ENCODE measurements at places on chromosomes 5 and 9. TPM values are rescaled to one million over a fixed set of nuclear protein-coding genes. Genes with fewer than 3 reads are reported as not detected.

- no peak for DNase-seq
Observed at GRCh38 chr5:87899208-87899661, 369.4 kb downstream of the TMEM161B start.

DNA sequence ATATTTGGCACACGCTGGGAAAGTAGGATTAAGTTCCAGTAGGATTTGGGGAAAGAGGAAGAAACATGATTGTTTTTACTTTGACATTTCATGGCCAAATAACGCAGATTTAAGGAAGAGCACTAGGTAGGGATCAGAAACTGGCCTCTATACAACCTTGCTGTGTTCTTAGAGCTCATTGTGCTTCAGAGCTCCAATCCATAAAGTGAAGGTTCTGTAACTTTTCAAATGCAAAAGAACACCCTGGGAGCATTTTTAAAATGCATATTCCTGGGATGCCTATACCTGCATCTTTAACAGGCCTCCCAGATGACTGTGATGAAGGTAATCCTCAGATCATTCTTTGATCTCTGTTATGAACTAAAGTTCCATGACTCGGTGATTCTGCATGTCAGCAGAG lies 77.1 kb downstream of the YIPF5 start:
- no peak for DNase-seq

DNA sequence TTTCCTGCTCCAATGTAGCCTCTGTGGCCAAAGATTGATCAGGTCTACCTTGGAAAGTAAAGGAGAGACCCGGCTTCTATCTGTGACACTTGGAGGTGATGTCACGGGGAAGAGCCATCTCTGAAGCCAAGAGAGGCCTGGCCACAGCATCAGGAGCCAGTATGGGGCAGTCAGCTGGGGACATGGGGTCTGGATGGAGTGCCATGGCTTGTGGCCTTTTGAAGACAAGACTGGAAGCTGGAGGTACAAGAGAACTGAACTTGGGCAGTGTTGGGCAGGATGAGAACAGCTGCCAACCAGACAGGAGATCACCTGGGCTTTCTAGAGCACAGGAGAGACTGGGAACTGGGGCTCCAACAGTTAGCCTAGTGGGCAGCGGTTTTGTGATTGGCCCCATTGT lies 190.7 kb downstream of the TENT4A start:
- no peak for DNase-seq

DNA sequence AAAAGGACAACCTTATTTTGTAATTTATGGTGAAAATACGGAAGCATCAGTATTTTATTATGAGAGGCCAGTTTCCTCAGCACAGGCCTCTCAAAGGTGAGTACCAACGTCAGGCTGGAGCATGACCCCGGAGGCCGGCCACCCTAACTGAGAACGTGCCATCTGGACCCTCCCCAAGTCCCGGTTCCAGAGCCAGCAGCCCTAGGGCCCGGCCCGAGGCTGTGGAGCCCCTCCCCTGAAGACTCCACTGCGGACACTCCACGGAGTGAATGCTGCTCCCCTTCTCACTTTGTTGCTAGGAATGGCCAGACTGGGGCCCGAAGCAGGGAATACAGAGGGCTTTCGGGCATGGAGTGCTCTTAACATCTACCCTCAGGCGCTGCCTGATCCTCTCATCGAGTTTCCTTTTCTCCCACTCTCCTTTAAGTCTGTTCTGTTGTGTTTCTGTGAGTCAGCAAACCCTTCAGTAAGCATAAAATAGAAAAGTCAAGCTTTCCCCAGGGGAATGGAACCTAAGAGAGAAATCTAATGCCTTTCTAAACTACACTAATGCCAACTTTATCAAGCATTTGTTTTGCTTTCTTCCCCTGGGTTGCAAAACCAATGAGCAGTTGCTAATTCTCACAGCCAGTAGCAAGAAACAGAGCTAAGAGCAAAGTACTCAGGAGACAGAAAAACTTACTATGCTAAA lies 4.5 kb downstream of the BRD9 start:
- DNase-seq: no peak

GRCh38 chr9:127540664-127541041 lies 71.4 kb upstream of the STXBP1 start:
- no peak for DNase-seq

GRCh38 chr5:31726952-31727351 lies 88.0 kb downstream of the PDZD2 start:
- no peak for DNase-seq

- DNase-seq: no peak
Observed at GRCh38 chr9:137515338-137515724, 34.9 kb downstream of the PNPLA7 start.

DNA sequence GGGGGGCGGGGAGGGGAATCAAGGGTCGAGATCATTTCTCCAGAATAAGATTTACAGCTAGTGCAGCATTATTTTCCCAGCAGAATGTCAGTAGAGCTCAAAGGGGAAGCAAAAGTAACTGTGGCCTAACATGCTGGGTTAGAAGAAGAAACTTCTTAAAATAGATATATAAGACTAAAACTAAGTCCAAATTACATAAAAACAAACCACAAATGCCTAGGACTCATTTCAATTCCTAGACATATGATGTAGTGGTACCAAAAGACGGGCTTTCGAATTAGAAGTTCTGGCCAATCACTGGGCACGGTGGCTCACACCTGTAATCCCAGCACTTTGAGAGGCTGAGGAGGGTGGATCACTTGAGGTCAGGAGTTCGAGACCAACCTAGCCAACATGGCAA lies 20.8 kb upstream of the MELK start:
- DNase-seq: no peak

- DNase-seq: peak; percentile 0
Observed at GRCh38 chr9:93911136-93911745, 43.9 kb downstream of the BARX1 start.

- DNase-seq: no peak
Observed at GRCh38 chr9:68978066-68978465, 35.8 kb downstream of the PRKACG start.

- DNase-seq: no peak
Observed at GRCh38 chr5:173236531-173237142, 1.6 kb upstream of the NKX2-5 start.

DNA sequence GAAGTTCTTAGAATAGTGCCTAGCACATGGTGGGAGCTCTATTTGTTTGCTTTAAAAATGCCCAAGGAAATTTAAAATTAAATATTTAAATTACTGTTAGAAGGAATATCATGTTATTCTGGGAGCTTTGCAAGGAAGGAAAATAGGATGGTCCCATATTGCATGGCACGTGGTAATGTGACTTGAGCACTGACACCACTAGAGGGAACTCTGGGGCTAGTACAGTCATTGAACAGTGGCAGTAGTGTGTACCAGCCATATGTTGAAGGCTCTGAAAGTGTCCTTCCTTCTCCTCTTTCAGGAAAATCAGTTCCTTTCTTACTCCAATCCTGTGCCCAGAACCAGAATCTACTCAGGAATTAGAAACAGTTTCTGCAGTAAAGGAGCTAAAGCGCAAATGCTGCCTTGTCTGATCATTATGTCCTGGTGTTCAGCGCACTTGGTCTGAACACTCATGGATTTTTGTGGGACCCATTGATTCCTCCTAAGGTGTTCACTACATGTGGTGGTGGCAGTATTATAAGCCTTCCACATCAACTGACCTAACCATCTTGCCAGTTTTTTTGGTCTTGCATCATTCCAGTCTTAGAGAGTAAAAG lies 54.1 kb downstream of the GDA start:
- DNase-seq: no peak

GRCh38 chr9:131585375-131585774 lies 40.1 kb downstream of the PRRT1B start:
- DNase-seq: no peak

DNA sequence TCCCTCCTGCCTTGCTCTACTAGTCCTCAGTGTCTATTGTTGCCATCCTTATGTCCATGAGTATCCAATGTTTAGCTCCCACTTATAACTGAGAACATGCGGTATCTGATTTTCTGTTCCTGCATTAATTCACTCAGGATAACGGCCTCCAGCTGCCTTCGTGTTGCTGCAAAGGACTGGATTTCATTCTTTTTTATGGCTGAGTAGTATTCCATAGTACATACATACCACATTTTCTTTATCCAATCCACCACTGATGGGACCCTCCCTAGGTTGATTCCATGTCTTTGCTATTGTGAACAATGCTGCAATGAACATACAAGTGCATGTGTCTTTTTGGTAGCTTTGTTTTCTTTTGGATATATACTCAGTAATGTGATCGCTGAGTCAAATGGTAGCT lies 50.4 kb downstream of the FNIP1 start:
- no peak for DNase-seq

GRCh38 chr9:137764981-137765380 lies 112.6 kb upstream of the CACNA1B start:
- DNase-seq: no peak

GRCh38 chr9:114515528-114515927 lies 10.3 kb upstream of the WHRN start:
- no peak for DNase-seq

- DNase-seq: no peak
Observed at GRCh38 chr9:84463272-84463671, 122.7 kb upstream of the SLC28A3 start.

GRCh38 chr5:167871091-167871490 lies 420.4 kb upstream of the WWC1 start:
- no peak for DNase-seq

- no peak for DNase-seq
Observed at GRCh38 chr5:62354028-62354874, 48.2 kb downstream of the KIF2A start.

DNA sequence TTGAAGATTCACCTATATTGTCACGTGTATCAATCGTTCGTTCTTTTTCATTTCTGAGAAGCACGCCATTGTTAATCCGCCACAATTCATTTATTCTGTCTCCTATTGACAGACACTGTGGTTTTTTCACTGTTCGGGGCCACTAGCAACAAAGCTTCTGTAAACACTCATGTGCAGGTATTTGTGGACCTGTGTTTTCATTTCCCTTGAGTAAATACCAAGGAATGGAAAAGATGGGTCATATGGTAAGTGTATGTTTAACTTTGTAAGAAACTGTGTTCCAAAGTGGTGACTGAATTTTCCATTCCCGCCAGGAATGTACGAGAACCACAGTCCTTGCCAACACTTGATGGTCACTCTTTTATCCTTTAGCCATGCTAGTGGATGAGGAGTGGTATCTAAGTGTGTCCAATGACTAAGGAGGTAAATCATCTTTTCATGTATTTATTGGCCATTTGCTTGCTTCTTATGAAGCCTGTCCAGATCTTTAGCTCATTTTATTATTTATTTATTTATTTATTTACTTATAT lies 10.7 kb downstream of the ABO start:
- no peak for DNase-seq

DNA sequence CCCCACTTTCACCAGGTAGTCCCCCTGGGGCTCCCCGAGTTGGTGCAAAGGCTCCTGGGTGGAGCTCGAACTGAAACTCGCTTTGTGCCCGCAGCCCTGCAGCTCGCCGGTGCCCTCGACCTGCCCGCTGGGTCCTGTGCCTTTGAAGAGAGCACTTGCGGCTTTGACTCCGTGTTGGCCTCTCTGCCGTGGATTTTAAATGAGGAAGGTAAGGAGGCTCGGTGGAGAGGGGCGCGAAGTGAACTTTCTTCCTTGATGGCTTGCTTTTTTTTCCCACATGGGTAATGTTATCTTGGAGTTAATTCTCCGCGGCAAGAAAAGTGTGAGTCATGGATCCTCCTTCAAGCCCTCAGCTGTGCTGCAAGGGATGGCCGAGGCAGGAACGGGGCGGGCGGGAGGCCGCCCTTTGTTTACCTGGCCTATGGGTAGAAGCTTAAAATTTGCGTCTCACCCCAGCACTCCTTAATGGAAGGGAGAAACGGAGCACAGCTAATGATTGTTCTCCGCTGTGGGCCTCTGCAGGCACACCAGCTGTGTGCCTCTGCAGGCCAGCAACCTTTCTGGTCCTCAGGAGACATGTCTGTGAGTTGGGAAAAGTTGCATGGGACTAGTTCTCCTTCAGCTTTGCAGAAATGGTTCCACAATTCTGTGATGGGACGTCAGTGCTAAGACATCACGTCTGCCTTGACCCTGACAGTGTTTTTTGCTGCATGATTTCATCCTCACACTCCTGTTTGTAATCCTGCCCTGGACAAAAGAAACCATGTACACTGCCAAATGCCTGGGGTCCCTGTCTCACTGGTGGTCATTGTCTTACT lies 1.1 kb downstream of the MAMDC2 start:
- peak; percentile 51 for DNase-seq

DNA sequence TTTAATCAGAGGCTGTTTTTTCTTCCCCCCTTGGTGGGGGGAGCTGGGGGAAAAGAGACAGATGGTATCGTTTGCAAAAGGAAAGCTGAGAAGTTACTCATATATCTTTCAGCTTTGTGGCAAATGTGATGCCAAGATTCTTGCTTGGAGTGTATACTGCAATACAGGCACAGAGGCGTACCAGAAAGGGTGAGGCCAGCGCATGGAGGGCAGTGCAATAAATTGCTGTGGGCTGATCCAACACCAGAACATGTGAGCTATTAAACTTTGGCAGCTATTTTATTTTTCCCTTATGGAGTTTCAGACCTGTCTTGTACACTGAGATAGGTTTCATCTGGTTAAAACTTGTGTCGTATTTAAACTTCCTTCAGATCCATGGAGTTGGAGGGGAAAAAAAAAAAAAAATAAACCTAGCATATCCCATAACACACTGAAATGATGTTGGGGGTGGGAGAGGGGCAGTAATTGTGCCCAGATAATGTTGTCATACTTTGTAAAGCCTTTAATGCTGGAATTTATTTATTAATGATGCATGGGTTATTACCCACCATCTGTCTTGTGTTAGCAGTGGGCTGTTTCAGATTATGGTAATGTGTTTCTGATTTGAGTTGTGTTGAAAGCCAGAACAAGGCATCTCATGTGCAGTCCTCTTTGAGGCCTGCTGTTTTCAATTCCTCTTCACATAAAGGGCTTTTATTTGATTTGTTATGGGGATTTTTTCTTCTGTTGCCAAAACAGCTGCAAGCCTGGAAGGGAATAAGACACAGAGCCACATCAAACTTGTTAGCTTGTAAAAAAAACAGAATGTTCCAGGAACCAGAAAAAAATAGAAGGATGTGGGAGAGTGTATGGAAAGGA lies 891.3 kb downstream of the TLE1 start:
- DNase-seq: no peak

GRCh38 chr5:54904425-54904824 lies 81.0 kb downstream of the ESM1 start:
- no peak for DNase-seq

- DNase-seq: no peak
Observed at GRCh38 chr9:134535171-134535570, 106.4 kb upstream of the COL5A1 start.

GRCh38 chr5:7894860-7895259 lies 25.9 kb downstream of the MTRR start:
- DNase-seq: no peak

DNA sequence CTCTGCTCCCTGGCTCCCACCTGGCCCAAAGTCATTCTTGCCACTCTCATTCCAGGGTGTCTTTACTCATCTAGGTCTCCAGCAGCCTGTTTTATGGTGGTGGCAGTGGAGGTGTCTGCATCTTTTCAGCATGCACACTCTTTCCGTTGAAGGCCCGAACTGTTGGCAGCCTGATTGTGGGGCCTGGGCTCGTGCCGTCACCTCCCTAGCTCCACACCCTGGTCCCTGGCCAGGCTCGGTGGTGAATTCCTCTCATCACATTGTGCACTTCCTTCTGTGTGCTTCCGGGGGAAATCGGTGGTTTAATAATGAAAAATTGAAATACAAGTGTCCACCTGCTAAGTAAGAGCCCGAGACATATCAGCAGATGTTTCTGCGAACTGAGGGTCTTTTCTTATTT lies 214.3 kb downstream of the TRIO start:
- DNase-seq: peak; percentile 60

Gene SPINK4
- not detected for total RNA-seq

Gene SLC1A3
- total RNA-seq: 66.6 TPM

Gene UBAC1
- total RNA-seq: 64.9 TPM

Gene FOXD1
- total RNA-seq: 0.09 TPM

Gene PCDHGA7
- total RNA-seq: 3.2 TPM

Gene PLAC8L1
- 0.62 TPM for total RNA-seq

Gene TMEM8B
- 14.7 TPM for total RNA-seq

Gene CARTPT
- total RNA-seq: not detected

Gene GARIN3
- not detected for total RNA-seq
